ENCODE measurements at places on chromosomes 16 and 17.

- DNase-seq: no peak
Measured at GRCh38 chr16:967546-968295, 3.1 kb downstream of the LMF1 start.

- no peak for DNase-seq
Measured at GRCh38 chr16:73231944-73232554, 184.1 kb upstream of the ZFHX3 start.

- no peak for DNase-seq
Measured at GRCh38 chr16:22621586-22622155, 111.0 kb downstream of the NPIPB5 start.

DNA sequence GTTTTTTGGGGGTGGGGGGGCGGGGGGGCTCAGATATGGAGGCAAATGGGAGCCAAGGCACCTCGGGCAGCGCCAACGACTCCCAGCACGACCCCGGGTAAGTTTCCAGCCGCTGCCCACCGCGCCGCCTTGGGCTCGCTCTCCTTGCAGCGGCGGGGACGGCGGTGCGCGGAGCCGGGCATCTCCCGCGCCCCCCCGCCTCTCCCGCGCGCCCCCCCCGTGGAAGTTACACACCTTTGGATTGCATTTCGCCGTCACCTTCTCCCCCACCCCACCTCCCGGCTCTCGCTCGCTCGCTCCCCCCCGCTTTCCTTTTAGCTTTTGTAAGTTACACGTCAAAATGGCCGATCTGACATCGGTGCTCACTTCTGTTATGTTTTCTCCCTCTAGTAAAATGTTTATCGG lies 387 bp downstream of the MSI2 start:
- no peak for DNase-seq

- DNase-seq: peak; percentile 26
Measured at GRCh38 chr17:19386974-19387920, at the start of gene MFAP4. TSS of gene MFAP4 (minus strand) at chr17:19387190. CDS start at chr17:19387155, 35 bp downstream.

DNA sequence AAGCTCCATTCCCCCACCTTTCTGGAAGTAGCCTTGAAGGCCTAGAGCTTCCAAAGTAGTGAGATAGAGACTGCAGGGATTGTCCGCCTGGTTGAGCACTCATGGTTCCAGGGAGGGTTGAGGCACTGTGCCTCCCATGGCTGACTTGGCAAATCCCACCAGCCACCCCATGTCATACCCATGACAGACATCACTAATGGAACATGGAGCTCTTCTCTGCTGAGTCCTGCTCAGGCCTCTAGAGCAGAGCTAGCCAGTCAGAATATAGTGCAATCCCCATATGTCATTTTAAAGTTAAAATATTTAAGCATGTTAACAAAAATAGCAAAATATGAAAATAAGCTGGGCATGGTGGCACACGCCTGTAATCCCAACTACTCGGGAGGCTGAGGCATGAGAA lies 28.8 kb downstream of the UNC13D start:
- DNase-seq: no peak

DNA sequence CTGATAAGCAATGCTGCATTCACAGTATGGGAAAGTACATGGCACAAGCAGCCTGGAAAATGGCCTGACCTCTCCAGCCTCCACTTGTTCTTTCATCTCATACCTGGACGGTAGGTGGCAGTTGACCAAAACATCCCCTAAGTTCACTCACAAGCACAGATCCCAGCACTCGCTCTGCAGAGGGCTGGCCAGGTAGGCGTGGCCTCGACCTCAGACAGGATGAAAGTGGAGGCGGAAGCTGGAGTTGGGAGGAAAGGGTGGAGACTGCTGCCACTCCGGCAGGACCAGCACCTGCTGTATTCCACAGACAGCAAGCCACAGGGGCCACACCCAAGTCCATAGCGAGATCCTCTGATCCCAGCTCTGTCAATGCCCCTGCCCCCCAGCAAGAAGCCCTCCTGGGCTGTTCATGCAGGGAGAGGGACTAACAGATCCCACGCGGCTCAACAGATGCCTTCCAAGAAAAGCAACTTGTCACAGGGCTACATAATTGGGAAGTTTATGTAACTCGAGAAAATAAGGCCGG lies 31.3 kb downstream of the ZCCHC14 start:
- DNase-seq: peak; percentile 25

DNA sequence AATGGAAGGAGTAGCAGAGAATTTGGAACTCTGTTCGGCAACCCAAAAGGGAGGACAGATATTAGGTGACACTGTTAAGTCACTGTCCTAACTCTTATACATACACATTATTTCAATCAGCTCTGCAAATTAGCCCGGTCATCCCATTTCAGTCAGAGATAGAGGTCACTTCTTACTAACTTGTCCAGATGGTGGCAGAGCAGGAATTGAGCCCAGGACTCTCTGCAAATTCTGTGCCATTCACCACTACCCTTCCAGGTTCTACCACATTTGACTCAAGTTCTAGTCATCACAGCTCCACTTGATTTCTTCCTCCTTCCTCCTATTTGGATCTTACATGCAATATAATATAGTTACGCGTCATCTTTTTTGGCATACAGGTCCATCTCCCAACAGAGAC lies 35.9 kb upstream of the NUDT7 start:
- DNase-seq: no peak

- no peak for DNase-seq
Measured at GRCh38 chr16:58157951-58158540, 28.9 kb upstream of the CFAP20 start.

DNA sequence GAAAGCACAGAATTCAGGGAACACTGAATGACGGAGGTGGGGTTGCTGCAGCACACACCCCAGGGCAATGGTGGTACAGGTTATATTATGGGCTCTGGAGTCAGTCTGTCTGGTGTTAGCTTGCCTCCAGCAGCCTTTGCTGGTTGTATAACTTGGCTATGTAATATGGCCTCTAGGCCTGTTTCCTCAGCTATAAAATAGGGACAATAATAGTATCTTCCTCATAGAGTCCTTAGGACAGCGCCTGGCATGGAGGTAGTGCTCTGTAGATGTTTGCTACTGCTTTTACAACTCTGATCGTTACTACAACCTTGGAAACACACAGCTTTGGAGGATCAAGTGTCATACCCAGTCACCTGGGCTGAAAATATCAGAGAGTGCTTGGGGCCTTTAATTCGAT lies 31.5 kb downstream of the GTF3C1 start:
- DNase-seq: no peak

DNA sequence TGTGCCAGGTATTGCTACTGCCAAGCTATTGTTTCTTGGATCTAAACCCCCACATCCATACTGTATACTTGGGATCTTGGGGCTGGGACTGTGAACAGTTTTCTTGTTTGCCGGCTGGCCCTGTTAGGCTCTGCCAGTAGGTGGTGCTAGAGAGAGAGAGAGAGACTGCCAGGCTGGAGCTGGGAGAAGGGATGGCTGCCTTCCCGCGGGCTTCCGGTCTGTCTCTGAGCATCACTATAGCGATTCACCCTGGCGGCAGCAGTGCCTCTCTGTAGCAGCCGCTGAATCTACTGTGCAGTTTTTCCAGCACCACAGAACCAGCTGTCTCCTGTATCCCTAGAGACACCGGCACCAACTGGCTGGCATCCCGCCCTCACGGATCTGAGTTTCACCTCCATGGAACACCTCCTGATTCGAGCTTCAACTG lies 201.2 kb downstream of the UTP18 start:
- peak; percentile 66 for DNase-seq

- DNase-seq: no peak
Measured at GRCh38 chr16:68889508-68890150, 46.3 kb downstream of the TANGO6 start.

GRCh38 chr17:50845240-50846147 lies 10.1 kb downstream of the WFIKKN2 start:
- DNase-seq: no peak

DNA sequence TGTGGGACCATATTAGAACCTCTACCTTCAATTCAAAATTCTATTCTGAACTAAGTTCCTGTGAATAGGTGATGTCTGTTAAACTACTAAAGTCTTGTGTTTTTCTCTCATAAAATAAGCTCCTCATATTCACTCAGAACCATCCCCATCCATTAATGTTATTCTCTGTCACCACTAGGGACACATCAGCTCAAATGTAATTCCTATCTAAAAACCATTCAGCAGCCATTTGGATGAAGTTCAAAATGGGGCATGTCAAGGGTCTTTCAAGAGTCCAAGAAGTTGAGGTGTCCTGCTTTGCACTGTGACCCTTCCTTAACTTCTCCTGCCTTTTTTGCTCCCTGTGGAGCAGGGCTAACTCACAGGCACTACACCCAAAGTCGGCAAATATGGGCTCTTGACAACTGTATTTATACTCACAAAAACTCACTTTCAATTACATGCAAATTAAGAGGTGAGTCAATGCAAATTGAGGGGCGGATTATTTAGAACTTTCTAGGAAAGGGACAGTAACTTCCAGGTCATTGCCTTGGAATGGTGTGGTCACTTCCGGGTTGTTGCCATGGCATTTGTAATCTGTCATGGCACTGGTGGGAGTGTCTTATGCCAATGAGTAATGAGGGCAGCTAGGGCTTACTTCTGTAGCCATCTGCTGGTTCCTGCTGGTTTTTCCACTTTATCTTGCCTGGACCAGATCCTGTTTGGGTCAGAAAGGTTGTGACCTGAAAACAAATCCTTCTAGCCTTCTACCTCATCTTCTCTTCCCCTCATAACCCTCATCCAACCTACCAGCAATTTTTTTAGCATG lies 128.2 kb upstream of the COX10 start:
- DNase-seq: no peak

GRCh38 chr17:36825951-36826350 lies 111.3 kb upstream of the LHX1 start:
- no peak for DNase-seq

GRCh38 chr16:55390630-55391237 lies 66.7 kb downstream of the IRX6 start:
- no peak for DNase-seq

DNA sequence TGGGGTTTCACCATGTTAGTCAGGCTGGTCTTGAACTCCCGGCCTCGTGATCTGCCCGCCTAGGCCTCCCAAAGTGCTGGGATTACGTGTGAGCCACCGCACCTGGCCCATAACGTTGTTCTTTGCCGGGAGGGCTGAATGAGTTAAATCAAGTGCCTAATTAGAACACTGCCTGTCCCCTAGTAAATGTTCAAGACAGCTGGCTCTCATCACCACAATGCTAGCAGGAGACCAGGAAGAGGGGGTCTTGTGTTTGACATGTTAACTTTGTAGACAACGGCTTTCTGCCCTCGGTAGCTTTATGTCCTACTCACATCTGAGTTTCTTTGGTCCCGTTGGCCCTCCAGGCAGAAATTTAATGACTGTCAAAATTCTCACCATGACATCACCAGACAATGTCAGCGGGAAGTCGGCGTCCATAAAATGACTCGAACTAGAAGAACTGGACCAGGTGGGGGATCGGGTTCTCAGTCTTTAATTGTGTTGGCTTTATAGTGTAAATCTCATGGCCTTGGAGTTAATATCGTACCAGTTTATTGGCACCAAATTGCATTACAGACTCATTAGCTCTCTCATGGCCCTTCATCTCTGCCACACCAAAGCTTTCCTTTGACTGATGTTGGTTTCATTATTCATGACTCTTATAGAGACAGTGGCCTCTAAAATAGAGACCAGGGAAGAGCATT lies 11.4 kb upstream of the ITPRIPL2 start:
- no peak for DNase-seq

DNA sequence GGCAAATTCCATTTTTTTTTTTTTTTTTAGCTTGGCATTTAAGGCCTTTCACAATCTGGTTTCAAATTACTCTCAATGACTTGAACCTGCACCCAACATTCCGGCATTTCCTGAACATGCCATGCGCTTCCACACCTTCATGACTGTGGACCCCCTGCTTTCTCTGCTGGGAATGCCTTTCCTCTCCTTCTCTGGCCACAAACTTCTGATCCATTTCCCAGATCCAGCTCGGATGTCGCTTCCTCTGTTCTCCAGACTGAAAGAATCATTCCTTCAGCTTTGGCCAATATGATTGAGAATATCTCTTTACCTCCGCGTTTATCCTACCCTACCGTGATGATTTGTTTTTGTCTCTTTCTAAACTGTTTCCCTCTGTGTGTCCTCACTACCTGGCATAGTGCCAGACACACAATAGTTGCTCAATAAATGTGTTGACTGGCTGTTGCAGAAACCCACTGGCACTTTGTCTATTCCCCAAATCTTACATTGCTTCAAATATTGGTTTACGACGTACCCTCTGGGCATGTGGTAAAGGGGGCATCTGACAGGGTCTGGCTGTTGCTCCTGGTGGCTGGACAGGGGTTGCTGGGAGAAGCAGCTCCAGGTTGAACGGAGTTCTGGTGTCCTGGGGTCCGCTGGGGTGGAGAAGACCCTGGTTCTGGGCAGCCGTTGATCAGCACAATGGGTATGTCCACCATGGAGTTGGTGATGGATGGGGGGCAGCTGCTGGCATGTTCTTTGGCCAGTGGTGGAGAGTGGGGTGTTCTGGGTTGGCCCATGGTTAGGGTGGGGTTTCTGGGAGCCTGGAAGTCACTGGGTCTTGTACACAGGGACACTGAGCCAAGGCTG lies 14.7 kb downstream of the TNS4 start:
- no peak for DNase-seq

- DNase-seq: no peak
Measured at GRCh38 chr16:65767125-65767524, 599.4 kb upstream of the CDH5 start.

DNA sequence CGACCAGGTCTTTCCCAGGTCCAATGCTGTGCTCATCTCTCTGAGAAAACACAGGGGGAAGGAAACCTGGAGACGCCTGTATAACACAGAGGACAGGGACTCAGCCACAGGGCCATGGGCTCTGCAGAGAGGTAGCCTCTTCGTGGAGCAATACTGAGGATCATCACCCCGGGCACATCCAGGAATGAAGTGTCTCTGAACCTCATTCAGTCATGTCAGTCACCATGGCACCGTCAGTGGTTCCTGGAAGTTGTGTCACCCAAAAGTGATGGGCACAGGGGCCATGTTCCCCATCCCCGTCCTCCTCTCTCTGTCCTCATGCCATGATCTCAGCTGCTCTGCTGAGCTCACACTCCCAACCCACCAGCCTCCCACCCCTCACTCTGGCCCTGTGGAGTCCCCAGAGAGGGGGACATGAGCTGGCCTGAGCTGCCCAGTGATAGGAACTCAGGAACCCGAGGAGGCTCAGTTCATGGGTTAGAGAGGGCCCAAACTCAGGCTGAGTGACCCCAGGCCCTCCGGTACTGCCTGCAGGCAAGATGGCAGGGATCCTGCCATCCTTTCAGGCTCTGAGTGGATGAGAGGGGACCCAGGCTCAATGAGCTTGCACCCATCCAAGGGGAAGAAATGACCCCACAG lies 53.4 kb downstream of the PITPNM3 start:
- no peak for DNase-seq

GRCh38 chr16:47065766-47066688 lies 77.7 kb downstream of the NETO2 start:
- DNase-seq: peak; percentile 19

DNA sequence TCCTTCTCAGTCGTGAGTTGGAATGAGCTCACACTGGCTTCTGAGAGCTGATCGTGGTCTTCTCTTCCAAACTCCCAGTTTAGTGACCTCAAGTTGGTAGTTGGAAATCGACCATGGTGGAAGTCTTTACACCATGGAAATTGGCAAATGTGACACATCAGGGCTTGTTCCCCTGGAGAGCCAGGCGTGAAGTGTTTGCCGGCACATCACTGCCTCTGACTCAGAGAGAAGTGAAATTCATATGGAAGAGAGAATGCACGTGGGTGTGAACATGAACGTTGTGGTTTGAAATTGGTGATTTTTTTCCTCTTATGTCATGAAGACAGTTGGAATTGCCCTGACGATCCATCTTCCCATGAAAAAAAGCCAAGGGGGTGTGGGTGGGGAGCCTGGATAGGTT lies 47.4 kb downstream of the AXIN2 start:
- no peak for DNase-seq

GRCh38 chr17:58327363-58328194 lies 1.0 kb downstream of the TSPOAP1 start:
- no peak for DNase-seq
